ENCODE measurements at places on chromosomes 1 and 21. TPM values are rescaled to one million over a fixed set of nuclear protein-coding genes. Genes with fewer than 3 reads are reported as not detected.

- peaks cover 2% of the 10 kb centered on the region for H3K27me3 ChIP-seq
- H3K36me3 ChIP-seq = no peaks in the 10 kb centered on the region
- peak; percentile 76 for DNase-seq
- no peaks in the 10 kb centered on the region for H3K4me1 ChIP-seq
- H3K4me3 ChIP-seq = no peak overlapping the region
Measured at GRCh38 chr1:165257969-165258459, 98.5 kb downstream of the LMX1A start.

DNA sequence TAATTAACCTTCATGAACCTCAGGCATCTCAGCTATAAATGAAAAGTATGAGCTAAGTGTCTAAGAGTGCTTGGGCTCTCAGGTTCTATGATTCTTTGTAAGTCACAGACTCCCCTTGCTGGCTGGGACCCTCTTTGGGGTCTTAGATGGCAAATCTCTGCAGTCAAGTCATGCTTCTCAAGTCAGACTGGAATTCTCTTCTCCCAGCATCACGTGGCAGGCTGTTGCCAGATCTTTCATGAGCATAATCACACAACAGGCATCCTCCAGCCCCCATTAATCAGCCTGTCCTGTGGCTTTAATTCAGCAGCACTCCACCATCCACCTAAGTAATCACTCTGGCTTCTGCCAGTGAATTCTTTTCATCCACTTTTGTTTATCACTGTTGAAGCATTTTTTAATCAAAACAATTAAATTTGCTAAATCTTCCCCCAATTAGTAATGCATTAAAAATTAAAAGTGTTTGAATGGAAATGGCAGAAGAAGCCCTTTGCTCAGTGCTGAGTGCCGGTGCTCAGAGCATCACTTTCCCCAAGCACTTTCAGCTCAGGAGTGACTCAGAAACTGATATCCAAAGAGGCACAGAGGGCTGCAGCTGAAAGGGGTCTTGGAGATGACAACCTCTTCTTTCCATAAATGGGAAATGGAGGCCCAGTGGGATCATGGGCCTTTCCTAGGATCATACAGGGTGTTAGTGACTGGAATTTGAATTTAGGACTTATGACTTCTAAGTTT lies 50.2 kb downstream of the C8A start:
- H3K27me3 ChIP-seq = no peaks in the 10 kb centered on the region
- DNase-seq = no peak
- H3K4me3 ChIP-seq = no peak overlapping the region
- no peak overlapping the region for H3K27ac ChIP-seq

- H3K27me3 ChIP-seq = no peaks in the 10 kb centered on the region
- H3K4me3 ChIP-seq = no peak overlapping the region
- no peaks in the 10 kb centered on the region for H3K36me3 ChIP-seq
- peaks cover 13% of the 10 kb centered on the region for H3K4me1 ChIP-seq
Measured at GRCh38 chr1:24074817-24075589, 36.9 kb downstream of the MYOM3 start.

DNA sequence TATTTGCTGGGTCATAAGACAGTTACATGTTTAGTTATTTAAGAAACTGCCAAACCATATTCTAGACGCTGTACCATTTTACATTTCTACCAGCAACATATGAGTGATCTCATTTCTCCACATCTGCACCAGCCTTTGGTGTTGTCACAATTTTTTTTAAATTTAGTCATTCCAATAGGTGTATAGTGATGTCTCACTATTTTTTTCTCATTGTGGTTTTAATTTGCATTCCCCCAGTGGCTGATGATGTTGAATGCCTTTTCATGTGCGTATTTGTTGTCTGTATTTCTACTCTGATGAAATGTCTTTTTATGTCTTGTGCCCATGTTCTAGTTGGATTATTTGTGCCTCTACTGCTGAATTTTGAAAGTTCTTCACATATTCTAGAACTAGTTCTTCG lies 38.4 kb downstream of the NFASC start:
- no peak for DNase-seq
- H3K4me1 ChIP-seq = no peaks in the 10 kb centered on the region
- H3K27me3 ChIP-seq = peaks cover 2% of the 10 kb centered on the region
- no peak overlapping the region for H3K4me3 ChIP-seq

DNA sequence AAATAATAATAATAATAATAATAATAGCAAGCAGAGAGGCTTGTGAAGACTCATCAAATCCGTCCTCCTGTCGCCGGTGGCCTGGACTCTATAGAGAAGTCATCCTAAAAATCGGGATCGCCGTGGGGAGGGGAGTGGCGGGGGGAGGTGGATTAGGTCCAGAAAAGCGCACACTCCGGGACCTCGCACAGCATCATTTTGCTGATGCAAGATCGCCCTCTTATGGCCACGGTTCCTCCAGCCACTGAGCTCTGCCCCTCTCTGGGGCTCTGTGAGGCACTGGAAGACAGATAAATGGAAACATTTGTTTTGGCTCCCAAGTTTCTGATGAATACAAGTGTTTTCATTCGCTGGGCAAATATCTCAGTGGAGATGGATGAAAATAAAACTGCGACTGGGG lies 612.0 kb downstream of the MATN1 start:
- H3K4me3 ChIP-seq = no peak overlapping the region
- peak; percentile 46 for DNase-seq
- H3K27ac ChIP-seq = no peak overlapping the region
- H3K4me1 ChIP-seq = no peaks in the 10 kb centered on the region
- H3K36me3 ChIP-seq = no peaks in the 10 kb centered on the region
- H3K27me3 ChIP-seq = peaks cover 9% of the 10 kb centered on the region

DNA sequence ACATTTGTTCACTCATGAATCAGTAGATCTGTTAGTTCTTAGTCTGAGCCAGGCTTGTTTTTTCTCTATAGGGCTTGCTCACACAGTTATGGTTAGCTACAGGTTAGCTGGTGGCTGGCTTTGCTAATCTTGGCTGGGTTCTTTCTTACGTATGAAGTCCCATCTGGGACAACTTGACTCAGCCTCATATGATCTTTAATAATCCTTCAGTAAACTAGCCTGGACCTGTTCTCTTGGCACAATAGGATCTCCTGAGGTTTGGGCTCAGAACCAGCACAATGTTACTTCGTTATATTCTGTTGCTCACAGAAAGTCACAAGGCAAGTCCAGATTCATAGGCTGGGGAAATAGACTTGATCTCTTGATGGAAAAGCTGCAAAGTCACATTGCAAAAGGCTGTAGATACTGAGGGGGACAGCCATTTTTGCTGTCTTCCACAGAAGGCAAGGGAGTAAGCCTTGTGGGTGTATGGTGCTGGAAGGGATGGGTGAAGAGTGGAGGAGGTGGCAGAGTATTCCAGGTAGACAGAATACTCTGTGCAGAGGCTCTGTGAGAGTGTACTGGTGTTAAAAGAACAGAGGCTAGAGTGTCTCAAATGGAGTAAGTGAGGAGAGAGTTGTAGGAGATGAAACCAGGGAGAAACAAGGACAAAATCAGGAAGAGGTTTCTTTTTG lies 24.4 kb downstream of the EFCAB7 start:
- peaks cover 4% of the 10 kb centered on the region for H3K36me3 ChIP-seq
- no peaks in the 10 kb centered on the region for H3K4me1 ChIP-seq
- no peak for DNase-seq

Gene MAP1LC3C
- not detected for polyA plus RNA-seq

Data from small intestine (tissue), 16 donors.